ENCODE measurements at places on chromosomes 13 and 19. TPM values are rescaled to one million over a fixed set of nuclear protein-coding genes. Genes with fewer than 3 reads are reported as not detected.

FGF21 gene
- not detected for total RNA-seq

PGLYRP1 gene
- 0.76 TPM for total RNA-seq

DNA sequence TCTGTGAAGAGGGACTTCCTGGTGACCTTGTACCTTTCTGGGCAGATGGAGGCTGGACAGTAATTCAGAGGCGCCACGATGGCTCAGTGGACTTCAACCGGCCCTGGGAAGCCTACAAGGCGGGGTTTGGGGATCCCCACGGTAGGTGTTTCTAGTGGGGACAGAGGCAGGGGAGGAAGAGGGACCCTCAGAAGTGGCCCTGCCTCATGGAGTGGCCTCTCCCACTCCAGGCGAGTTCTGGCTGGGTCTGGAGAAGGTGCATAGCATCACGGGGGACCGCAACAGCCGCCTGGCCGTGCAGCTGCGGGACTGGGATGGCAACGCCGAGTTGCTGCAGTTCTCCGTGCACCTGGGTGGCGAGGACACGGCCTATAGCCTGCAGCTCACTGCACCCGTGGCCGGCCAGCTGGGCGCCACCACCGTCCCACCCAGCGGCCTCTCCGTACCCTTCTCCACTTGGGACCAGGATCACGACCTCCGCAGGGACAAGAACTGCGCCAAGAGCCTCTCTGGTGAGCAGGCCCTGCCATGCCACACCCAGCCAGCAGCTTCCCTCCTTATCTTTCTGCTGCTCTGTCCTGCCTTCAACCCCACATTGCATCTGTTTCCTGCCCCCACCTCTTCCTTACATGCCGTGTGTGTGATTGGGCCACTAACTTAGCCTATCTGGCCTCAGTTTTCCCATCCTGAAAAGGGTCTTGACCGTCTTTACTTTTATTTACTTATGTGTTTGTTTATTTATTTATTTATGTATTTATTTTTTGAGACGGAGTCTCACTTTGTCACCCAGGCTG is 7.3 kb downstream of the ANGPTL4 start:
- DNase-seq: no peak

- peak; percentile 87 for DNase-seq
These were observed 5.5 kb downstream of the HRC start for GRCh38 chr19:49149652-49150105.

- peak; percentile 23 for DNase-seq
These were observed 70.4 kb downstream of the CEBPG start for GRCh38 chr19:33443638-33444561.

DNA sequence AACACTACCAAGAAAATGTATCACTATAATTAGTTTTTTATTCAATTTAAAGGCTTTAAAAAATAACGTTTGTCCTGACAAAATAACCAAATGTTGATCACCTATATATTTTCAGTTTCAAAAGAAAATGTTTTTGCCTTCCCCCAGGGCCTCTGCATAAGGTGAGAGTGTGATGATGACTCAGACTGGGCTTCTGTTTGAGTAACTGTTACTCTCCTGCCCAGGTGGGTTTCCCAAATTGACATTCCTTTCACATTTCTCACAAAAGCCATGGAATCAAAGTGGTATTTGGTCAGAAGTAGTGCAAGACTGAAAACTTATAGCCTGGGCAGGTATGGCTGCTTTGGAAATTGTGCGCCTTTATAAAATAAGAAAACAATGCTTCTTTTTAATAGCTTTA is 180.6 kb downstream of the COG6 start:
- DNase-seq: no peak

DNA sequence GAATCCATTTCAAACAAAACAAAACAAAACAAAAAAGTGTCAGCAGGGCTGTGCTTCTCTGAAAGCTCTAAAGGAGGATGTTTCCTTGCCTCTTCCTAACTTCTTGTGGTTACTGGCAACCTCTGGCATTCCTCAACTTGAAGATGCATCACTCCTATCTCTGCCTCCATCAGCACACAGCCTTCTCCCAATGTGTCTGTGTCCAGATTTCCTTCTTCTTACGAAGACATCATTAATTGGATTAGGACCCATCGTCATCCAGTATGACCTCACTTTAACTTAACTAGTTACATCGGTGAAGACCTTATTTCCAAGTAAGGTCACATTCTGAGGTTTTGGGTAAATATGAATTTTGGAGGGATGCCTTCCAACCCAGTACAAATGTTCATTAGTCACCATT is 33.8 kb upstream of the GTF2F2 start:
- DNase-seq: no peak

CARS2 gene
- 59.0 TPM for total RNA-seq

BRME1 gene
- total RNA-seq: 1.5 TPM

DNA sequence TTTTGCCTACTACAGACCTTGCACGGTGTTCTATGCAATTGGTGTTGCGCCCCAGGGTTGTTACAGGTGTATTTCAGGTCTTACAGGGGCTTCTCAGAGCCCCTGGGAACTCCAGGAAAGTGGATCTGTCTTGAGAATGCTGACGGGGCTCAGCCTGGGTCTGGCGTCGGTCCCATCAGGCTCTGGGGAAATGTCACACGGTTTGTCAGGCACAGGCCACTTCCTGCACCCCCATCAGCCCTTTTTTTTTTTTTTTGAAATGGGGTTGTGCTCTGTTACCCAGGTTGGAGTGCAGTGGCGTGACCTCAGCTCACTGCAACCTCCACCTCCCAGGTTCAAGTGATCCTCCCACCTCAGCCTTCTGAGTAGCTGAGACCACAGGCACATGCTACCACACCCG is 13.2 kb downstream of the CLEC4G start:
- no peak for DNase-seq

DNA sequence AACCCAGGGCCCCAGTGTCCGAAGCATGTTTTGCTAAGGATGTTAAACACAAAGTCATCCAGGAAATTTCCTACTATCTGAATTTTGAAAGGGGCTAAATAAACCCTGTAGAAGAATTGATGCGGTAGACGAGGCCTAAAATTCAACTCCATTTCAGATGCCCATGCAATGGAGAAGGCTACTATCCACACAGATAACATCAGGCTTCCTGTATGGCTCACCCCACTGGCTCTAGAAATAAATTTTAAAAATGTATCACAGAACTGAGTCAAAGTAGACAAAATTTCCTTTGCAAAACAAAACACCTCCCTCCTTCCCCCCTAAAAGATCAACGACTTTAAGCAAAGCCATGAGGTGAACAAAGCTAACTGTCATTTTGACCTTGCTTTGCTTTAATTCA is 188.4 kb downstream of the ABCC4 start:
- no peak for DNase-seq

SIAH3 gene
- 0.02 TPM for total RNA-seq

- no peak for DNase-seq
These were observed 18.7 kb downstream of the HCN2 start for GRCh38 chr19:608155-609003.

ELSPBP1 gene
- total RNA-seq: not detected

DNA sequence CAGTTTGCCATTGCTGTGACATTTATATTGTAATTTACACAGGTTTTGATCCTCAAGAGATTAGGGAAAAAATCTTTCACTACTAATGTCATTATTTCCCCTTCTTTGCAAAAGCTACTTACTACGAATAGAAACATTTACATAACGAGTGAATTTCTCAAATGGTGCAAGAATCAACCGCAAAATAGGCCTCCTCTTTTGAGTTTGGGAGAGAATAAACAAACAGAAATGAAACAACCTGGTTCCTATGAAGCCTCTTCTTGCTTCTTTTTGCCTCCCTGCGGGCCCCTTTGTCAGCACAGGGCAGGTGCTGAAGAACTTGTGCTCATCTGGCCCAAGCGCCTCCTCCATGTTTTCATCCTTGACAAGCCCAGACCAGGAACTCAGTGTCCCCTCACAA is 10.1 kb upstream of the GJA3 start:
- DNase-seq: no peak

DNA sequence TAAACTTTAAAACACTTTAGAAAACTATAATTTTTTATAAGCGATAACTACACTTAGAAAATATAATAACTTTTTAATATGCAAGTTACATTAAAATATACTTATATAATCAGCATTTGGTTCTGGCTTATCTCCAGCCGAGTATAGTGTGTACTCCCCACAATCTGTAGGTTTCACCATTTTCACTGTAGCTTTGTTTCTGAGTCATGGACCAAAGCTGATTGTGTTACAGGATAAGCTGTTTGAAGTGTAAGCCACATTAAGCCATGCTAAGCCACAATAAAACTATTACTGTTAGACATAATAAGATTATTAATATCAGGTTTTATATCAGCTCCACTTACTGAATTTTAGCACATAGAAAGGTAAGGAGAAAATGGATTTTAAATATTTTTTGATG is 43.8 kb downstream of the CCDC122 start:
- DNase-seq: no peak

DNA sequence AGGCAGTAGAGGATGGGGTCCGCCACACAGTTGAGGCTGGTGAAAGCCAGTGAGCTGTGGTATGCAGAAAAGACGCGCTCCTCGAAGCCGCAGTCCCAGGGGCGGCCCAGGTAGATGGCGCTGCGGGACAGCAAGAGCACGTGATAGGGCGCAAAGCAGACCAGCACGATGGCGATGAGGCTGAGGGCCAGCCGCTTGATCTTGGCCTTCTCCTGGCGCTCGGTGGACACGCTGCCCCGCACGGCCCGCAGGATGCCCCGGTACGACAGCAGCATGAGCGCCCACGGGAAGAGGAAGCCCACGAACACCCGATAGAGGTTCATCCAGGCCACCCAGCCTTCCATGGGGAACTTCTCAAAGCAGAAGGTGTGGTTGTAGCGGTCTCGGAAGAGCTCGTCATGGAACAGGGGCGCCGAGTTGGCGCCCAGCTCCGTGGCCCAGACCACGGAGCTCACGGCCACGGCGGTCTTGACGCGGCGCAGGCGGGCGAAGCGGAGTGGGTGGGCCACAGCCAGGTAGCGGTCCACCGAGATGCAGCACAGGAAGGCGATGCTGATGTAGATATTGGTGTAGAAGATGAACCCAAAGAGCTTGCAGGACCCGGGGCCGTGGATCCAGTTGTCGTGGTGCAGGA is 6.5 kb upstream of the OPA3 start:
- DNase-seq: peak; percentile 58

DNA sequence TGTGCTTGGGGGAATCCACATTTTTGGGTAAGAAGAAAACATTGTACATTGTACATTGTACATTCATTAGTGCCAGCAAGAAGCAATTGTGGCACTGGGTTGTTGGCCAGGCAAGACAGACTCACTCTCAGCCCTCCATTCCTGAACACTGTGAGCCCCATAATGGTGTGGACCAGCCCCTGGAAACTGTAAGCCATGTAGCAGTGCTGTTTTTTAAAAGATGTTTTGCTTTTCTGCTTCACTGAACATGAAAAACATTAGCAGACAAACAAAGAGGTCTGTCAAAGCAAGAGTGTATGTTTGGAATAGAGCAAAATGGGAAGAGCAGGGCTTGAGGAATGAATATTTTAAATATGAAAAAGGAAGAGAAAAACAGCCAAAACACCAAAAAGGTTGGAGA is 39.1 kb upstream of the IL17D start:
- no peak for DNase-seq

VSTM2B gene
- total RNA-seq: not detected

CYP4F12 gene
- 1.2 TPM for total RNA-seq

ZNF541 gene
- total RNA-seq: 0.25 TPM

PAN3 gene
- 8.3 TPM for total RNA-seq

RNASEH2A gene
- 5.0 TPM for total RNA-seq

SOHLH2 gene
- 1.4 TPM for total RNA-seq

- DNase-seq: no peak
These were observed 78.8 kb downstream of the TUBGCP3 start for GRCh38 chr13:112509190-112509589.

- no peak for DNase-seq
These were observed 143.1 kb downstream of the ZNF737 start for GRCh38 chr19:20422216-20423205.

NAPSA gene
- total RNA-seq: not detected

ADGRL1 gene
- 1.8 TPM for total RNA-seq

- no peak for DNase-seq
These were observed 18.0 kb downstream of the ZAR1L start for GRCh38 chr13:32297206-32297605.

TGFBR3L gene
- total RNA-seq: 6.7 TPM

DNA sequence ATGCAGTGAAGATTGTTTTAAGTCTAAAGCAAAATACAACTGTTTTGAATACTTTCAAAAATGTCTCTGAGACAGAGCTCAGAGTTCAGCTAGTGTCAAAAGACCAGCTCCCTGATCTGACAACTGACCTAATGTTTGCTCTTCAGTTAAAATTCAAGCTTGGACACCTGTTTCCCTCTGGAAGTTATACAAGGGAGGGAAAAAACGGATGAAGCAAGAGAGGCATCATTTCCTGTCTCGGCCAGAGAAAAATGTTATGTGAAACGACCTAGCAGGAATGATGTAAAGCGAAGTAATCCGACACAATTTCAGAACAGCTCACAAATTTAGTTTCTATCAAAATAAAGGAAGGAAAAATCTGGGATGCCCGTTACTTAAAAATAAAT is 59.4 kb downstream of the ZAR1L start:
- DNase-seq: no peak

- no peak for DNase-seq
These were observed 10.8 kb upstream of the RNF113B start for GRCh38 chr13:98187965-98188261.

GRCh38 chr19:425056-425455 is 16.1 kb upstream of the C2CD4C start:
- DNase-seq: no peak

DNA sequence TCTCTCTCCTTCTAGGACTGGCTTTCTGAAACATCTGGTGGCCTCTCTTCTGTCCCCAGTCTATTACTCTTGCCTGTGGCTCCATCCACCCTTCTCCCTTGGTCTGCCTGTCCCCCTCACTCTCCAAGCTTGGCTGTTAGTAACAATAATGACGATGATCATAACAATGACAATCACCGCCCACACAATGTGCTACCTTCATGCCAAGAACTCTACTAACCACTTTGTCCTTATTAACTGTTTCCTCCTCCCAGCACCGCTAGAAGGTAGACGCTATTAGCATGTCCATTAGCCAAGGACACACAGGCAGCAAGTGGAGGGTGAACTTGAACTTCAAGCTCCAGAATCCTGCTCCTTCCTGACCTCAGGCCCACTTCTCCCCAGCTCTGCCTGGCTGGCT is 2.7 kb downstream of the GYS1 start:
- no peak for DNase-seq

DNA sequence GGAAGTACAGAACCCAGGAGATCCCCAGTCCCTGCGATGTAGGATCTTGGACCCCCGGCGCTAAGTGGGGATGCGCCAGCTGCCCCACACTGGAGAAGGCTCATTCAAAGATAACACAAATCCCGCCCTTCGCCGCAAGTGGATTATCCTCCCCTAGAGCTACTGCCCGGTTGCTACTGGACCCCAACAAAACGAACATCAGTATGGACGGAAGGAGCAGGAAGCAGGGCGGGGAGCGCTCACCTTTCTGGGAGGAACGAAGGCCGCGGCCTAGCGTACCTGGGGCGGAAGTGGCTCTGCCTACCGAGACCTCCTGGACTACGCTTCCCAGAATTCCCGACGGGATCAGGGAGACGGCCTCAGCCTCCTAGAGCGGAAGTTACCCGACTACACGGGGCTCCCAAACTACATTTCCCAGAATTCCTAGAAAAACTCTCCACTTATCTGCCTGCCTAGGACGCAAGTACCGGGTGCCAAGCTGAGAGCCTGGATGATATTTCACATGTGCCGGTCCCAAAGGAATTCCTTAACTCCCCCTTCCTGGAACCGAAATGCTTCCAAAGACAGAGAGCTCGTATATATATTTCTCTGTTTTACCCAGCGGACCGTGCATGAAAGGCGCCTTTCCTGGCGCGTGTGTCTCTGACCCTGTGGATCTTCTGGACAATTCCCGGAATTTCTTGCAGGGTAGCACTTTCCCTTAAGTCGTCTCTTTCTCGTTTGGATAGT is at the start of gene ZNF112:
TSS of gene ZNF112 (minus strand) at position 298 of the 729 bp plus-strand sequence. CDS start 16,141 bp downstream, outside the sequence.
- peak; percentile 91 for DNase-seq

GRCh38 chr13:104553186-104553585 is 1487.0 kb upstream of the SLC10A2 start:
- no peak for DNase-seq

All from psoas muscle (tissue), 8 donors.